ENCODE measurements at places on chromosomes 7 and 10. TPM values are rescaled to one million over a fixed set of nuclear protein-coding genes. Genes with fewer than 3 reads are reported as not detected.

GRCh38 chr10:76337641-76338040 is 906.2 kb downstream of the LRMDA start:
- DNase-seq = no peak

DNA sequence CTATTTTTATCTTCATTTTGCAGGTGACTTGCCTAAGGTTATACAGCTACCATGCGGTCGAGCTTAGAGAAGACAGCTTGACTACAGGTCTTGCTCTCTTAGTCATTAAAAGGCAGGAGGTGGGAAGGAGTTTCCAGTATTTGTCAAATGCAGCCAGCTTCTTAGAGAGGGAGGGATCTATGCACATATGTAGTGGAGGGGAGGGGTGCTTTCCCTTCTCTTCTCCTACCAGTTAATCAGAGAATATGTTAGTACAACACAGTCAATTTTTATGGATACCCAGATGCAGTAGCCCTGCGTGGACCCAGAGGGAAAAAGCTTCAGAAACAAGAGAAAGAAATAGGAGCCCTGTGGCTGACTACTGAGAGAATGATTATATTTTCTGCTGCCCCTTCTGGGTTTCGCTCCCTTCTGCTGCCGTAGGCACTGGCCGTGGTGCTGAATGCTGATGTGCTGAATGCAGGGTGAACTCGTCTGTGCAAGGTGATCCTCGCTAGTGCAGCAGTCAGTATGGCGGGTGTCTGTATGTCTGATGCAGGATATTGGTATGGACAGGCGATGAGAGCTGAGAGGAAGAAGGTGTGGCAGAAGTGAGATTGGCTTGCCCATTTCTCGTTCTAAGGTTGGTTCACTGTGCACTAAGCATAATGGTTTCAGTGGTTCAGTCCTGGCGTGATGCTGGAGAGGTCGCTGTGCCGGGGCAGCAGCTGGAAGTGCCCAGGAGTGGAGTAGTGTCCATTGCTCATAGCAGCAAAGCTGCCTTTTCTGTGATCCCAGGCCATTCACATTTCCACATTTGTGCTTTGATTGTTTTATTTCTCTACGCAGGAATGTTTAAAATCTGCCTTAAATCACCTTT is 189.2 kb upstream of the PODXL start:
- no peak for DNase-seq

Gene CCDC6
- total RNA-seq = 85.6 TPM

Gene MCM10
- total RNA-seq = 0.15 TPM

Gene LEP
- 48.2 TPM for total RNA-seq

- DNase-seq = no peak
Measured at GRCh38 chr7:89503281-89503680, 651.0 kb upstream of the STEAP1 start.

DNA sequence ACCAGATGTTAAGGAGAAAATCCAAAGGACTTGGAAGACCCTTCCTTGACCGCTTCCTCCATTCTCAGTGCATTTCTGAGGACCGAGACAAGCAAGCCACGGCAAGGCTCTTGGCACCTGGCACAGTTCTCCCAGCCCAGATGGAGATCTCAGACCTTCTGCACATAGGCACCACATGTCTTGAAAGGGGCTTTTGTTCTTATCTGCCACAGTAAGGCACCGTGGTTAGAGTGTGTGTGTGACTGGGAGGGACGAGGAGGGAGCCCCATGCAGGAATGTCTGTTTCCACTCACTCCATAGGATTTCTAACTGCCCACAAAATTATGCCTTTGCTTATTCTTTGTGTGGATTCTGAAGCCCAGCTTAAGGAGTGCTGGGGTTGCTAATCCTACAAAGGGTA is 10.3 kb upstream of the WDR86 start:
- DNase-seq = no peak

Gene UTF1
- total RNA-seq = not detected

Gene IRF5
- 4.6 TPM for total RNA-seq

Gene CALN1
- 0.33 TPM for total RNA-seq
